ENCODE measurements at places on chromosomes 3 and 15. TPM values are rescaled to one million over a fixed set of nuclear protein-coding genes. Genes with fewer than 3 reads are reported as not detected.
A peak's percentile ranks its signal among the peaks of the same experiment; 100 is the strongest.

- DNase-seq = no peak
Measured at GRCh38 chr3:80187981-80188380, 420.2 kb upstream of the ROBO1 start.

DNA sequence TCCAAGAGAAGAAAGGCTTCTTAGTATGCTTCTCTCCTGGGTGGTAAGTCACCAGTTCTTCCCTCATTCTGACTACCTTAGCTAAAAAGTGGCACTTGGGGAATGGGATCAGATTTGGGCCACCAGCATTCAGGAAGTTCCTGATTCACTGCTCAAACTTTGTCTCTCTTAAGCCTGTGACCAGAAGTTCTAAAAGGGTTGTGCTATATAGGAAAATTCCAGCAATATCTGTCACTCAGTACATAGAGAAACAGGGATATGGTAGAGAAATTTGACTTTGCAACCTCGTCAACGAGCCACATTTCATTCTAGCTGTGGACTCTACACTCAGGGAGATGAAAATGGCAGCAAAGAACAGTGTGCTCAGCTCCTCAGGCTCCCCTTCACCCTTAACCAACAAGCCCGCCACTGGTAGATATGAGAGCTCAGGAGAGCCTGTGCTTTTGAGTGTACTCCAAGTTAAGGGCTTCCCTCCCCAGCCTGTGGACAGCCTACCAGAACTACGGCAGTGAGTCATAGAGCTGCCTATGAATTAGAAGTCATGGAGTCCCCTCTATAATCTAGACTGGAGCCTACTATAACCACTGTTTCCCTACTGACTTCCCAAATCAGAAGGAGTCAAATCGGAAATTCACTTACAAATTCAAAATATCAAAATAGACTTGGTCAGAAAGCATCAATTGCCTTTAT lies 52.6 kb upstream of the MYO5C start:
- DNase-seq = no peak

DNA sequence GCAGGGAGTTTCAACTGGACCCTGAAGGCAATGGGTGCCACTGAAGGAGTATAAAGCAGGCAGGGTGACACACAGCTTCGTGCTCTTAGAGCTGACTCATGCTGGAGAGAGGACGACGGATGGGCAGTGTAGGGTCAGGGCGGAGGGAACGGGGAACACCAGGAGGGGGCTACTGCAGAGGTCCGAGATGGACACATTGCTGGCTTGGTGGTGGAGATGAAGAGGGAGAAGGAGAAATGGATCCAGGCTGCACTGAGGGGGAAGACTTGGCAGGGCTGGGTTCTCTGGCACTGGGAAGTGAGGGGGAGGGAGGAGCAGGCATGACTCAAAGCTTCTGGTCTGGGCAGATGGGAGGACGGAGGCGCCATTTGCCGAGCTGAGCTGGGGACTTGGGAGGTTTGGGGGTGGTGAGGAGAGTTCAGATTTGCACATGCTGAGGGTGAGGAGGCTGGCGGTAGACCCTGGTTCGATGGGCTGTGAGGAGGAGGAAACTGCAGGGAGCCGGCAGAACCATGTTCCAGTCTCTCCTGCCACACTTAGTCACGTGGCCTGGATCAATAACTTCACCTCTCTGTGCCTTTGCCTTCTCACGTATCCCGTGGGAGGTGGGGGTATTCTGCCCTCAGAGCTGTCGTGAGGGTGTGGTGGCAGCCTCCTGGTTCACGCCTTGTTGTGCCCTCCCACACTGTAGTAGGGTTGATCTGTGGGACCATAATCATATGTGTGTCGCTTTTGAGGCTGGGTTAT lies 4.6 kb upstream of the KCTD6 start:
- DNase-seq = peak; percentile 50

- no peak for DNase-seq
Measured at GRCh38 chr3:13550423-13550690, 1.4 kb downstream of the FBLN2 start.

DNA sequence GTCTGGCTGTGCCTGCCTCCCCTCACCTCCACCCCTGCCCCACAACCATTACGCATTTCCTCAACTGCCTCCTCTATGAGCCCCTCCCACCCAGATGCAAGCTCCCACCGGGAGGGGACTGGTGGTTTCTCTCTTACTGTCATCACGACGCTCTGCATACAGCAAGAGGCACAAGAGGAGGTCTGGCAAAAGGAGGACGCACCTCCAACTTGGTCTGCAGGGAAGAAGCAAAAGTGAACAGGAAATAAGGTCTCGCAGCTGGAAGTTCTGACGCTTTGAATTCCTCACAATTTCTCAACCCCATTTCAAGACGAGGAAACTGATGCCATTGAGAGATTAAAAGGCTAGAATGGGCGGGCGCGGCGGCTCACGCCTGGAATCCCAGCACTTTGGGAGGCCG lies 42.3 kb upstream of the MUC4 start:
- no peak for DNase-seq

DNA sequence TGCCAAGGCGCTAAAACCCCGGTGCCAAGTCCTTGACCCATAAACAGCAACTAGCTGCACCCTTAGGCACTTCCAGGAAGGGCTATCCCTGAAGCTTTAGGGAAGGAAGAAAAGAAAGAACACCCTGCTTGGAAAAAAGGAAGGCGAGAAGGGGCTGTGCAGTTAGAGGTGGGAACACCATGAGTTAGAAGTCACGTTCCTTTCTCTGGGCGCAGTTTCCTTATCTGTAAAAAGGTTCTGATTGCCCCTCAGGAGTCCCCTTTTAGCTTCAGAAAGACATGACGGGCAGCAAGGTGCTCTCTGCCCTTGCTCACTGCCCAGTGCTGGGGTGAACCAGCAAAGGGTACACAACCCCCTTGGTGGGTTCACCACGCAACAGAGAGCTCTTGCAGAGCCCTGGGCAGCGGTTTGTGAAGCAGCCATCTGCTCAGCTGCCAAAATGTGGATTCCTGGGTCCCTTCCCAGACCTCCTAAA lies 798 bp downstream of the GCHFR start:
- DNase-seq = no peak

Gene SLC28A2
- not detected for total RNA-seq

Gene SCN11A
- total RNA-seq = not detected

Gene PPARG
- total RNA-seq = 69.4 TPM

Gene WDR72
- under 0.01 TPM for total RNA-seq

Gene NOX5
- under 0.01 TPM for total RNA-seq

Gene DPPA2
- not detected for total RNA-seq

All from dermis blood vessel endothelial cell (primary cell).